ENCODE measurements at places on chromosomes 5 and 9.

DNA sequence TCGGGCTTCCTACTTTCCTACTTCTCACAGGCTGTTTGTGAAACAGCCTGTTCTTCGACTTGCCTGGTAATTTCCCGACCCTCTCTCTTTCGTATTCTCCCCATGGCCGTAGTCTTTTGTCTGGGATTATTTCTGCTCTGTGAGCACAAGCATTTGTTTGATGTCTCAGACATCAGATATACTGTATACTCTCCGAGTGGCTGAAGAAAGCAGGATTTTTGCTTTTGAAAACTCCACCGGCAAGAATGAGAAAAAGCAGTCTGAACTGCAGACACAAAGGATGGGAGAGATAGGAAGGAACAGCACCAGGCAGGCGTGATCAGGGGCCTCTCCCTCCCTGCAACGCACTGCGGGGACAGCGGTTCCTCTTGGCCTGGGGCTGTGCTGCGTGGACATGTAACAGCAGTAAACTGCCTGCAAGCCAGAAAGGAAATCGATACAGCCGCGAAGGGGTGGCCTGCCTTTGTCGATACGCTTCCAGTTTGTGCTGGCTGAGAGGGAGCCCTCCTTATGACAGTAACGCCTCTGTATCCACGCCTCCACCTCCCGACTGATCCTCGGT is 313.9 kb upstream of the TLE4 start:
- no peak for DNase-seq

DNA sequence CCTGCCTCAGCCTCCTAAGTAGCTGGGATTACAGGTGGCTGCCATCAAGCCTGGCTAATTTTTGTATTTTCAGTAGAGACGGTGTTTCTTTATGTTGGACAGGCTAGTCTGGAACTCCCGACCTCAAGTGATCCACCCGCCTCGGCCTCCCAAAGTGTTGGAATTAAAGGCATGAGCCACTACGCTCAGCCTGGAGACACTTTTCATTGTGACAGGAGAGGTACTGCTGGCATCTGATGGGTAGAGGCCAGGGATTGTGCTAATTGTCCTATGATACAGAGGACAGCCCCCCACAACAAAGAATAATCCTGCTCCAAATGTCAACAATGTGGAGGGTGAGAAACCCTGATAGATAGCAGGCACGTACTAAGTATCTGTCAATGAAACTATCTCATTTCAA is 91.3 kb upstream of the SLC25A48 start:
- DNase-seq, result no peak

DNA sequence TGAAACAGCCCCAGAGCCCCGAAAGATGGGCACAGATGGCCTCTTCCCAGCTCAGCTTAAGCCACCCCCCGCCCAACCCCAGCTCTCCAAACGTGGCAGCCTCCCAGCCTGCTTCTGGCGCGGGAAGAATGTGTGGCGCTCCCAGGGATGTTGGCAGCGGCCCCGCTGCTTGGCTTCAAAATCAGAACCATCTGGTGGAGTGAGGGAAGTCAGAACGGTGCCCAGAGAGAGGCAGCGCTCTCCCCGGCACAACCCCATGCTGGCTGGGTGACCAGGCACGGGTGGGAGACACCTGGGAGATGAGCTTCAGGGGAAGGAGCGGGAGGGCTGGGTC is 72.7 kb upstream of the ORM1 start:
- no peak for DNase-seq

DNA sequence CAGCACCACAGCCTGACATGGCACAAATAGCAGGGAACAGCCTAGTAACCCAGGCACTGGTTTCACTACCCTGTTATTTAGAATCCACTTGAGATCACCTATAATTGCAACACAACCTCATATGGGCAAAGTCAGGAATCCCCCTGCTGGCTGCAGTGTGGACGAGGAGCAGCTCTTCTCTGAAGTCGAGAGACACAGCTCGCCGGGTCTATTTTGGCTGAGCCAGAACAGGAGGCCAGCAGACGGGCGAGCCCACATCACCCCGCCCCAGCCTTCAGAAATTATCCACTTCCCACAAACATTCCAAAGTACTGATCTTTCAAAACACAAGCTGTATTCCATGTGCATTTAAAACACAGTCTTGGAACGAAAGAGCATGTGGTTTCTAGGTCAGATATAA is 179.0 kb downstream of the ROR2 start:
- DNase-seq, result peak; percentile 56

DNA sequence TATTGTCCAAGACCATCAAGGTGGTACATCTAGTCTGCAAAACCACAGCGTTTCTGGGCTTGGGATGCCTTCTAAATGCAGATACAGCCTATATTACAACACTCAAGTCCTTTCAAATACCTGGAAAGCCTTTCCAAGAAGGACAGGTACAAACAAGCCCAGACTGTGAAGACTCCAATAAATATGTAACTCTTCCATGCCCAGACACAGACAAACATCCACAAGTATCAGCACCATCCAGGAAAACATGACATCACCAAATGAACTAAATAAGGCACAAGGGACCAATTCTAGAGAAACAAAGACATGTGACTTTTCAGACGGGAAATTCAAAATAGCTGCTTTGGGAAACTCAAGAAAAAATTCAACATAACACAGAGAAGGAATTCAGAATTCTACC is 152.7 kb upstream of the POC5 start:
- no peak for DNase-seq

GRCh38 chr5:127088251-127088650 is 14.9 kb upstream of the C5orf63 start:
- DNase-seq, result no peak

All from cardiac muscle cell (in vitro differentiated cells and primary cell).